Occipital lobe (tissue), 3 donors: ENCODE measurements at places on chromosomes 4 and X. TPM values are rescaled to one million over a fixed set of nuclear protein-coding genes. Genes with fewer than 3 reads are reported as not detected.
A peak's percentile ranks its signal among the peaks of the same experiment; 100 is the strongest.

DNA sequence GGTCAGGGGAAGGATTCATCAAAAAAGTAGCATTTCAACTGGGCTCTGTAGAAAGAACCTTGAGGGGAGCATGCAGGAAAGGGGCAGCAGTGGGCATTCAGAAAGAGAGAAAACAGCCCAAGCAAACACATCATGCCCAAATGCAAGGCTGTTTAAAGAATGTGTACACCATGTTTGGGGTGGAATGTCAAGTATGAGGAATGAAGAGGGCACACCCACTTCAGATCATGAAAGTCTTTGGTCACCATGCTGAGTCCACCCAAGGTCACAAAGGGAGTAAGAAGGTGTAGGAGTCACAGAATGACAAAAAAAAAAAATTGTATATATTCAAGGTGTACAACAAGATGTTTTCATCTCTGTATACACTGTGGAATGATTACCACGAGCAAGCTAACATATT lies 9.4 kb downstream of the S100G start:
- DNase-seq, result no peak

GRCh38 chr4:2698951-2699505 lies 57.1 kb downstream of the TNIP2 start:
- no peak for DNase-seq

PDCL2 gene
- not detected for total RNA-seq

DNA sequence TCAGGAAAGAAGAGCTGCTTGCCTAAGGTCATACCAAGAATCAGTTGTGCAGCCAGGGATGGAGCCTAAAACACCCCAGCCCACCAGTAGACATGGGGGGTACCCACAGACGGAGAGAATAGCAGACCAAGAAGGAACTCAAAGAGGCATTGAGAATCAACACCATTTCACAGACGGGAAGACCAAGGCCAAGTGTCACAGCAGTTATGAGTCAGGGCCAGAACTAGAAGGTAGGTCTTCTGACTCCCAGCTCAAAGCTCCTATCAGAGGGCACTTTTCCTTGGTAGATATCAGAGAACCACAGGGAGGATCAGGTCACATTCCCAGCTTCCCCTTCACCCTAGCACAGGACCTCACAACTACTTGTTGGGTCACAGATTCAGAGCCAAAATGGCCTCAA lies 14.5 kb downstream of the OTUD5 start:
- DNase-seq, result no peak

DNA sequence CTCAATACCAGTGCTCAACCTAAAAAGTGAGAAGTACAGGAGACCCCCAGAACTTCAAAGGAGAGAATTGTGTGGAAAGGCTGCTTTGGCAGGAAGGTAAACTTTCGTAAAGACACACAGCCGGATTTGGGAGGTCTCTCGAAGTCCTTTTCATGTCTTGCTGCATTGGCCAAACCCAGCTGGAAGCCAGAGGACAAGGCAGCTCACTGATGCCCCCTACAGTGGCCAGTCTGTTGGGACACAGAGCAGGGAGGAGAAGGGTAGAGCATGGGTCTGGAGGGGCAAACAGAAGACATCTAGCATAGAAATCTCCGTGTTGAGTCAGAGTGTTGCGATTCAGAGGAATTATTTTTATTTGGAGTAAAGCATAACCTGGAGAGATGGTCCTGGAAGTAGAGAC lies 198.9 kb downstream of the ANK2 start:
- DNase-seq, result no peak

DNA sequence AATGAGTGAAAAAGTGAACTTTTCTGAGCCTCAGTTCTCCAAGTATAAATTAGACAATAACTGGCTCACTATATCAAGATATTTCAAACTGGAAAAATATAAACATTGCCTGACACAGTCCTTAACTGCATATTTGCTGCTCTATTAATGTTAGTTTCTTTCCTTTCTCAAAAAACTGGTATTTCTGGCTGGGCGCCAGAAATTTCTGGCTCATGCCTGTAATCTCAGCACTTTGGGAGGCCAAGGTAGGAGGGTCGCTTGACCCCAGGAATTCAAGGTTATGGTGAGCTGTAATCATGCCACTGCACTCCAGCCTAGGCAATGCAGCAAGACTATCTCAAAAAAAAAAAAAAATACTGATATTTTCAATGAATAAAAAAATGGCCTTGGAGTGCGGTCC lies 227.0 kb downstream of the MAGEB17 start:
- DNase-seq, result no peak

SUPT20HL2 gene
- not detected for total RNA-seq

DNA sequence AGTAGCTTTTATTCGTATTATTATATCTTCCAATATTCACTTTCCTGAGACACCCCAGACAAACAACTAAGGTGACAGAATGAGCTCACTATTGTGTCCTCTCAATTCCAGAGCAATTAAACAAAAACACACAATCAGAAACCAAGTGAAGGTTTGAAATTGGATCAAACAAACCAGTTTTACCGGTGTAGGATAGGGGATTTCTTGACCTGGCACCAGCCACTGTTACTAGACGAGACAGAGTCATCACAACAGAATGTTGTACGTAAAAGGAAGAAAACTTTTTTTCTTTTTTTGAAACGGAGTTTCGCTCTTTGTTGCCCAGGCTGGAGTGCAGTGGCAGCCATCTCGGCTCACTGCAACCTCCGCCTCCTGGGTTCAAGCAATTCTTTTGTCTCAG lies 43.7 kb downstream of the LDOC1 start:
- no peak for DNase-seq

- no peak for DNase-seq
Observed at GRCh38 chrX:17719711-17720110, 17.6 kb upstream of the SCML1 start.

DNA sequence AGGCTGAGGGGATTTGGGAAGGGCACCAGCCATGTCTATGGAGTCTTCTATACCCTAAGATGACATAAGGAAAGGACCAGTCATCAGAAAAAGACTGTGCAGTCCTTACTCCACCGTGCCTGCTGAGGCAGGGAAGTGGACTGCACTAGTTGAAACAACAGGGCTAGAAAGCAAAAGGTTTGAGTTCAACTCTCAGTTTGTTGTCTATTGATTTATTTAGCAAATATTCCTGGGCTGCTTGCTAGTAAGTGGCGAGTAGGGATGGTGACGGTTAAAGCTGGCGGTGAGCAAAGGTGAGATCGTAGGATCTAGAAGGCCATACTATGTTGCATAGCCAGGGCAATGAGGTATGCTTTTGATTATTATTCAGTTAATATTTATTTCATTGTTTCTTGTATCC lies 110.1 kb downstream of the SMIM20 start:
- DNase-seq, result no peak

VCX gene
- not detected for total RNA-seq

DNA sequence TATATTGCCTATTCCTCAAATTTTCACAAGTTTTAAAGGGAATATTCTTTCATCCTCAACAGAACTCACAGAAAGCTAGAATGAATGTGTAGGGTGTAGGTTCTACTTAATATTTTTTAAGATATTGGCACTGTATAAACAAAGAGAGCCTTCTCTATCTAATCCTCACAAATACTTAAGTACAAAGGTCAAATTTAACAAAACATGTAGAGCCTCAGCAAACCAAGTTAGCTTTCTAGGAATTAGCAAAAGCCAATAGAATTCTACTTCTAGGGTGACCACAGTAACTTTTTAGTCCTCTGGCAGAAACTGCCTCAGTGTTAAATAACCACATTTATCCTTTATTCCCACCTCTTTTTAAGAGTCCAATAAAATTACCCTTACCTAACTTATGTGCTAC lies 19.3 kb downstream of the DHX15 start:
- DNase-seq, result no peak

PGRMC1 gene
- total RNA-seq, result 151 TPM

GRCh38 chr4:154490583-154491340 lies 837 bp downstream of the DCHS2 start:
- no peak for DNase-seq

GRCh38 chr4:92970996-92971395 lies 667.2 kb downstream of the GRID2 start:
- no peak for DNase-seq

DNA sequence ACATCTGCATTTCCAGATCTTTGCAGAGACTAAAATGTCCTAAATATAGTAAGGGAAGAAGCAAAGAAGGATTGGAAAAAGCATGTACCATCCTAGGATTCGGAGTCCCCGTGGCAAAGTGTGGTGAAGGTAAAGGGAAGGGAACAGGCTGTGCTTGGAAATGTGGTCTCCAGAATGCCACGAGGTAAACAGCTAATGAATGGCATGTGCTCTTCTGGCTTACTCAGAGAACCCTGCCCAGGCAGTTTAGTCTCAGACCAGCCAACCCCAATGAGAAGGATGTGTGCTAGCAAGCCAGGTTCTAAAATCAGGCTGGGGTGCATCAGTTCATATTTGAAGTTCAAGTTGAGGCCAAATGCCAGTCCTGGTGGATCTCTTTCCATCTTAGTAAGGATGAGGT lies 113.1 kb downstream of the RS1 start:
- no peak for DNase-seq

DNA sequence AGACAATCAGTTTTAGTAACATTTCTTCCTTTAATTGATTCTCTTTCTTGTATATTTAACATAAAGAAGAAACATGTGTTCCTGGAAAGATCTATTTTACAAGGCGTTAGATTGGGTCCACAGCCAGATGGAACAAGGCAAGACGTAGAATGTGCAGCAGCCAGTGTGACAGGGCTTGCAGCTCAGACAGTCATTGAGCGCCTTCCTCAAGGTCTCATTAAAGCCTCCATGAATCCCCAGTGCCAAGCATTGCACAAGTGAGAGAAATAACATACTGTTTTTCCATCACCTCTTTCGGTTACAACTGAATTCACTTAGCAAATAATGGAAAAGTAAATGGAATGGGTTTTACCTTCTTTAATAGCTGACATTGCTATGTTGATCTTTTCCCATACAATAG lies 292.5 kb downstream of the USP46 start:
- DNase-seq, result no peak

- no peak for DNase-seq
Observed at GRCh38 chr4:9994246-9994847, 26.9 kb downstream of the SLC2A9 start.

- no peak for DNase-seq
Observed at GRCh38 chr4:508675-509638, 9.9 kb downstream of the PIGG start.

AKAP4 gene
- not detected for total RNA-seq

GRCh38 chr4:79613269-79613935 lies 205.4 kb upstream of the GK2 start:
- DNase-seq, result no peak

DNA sequence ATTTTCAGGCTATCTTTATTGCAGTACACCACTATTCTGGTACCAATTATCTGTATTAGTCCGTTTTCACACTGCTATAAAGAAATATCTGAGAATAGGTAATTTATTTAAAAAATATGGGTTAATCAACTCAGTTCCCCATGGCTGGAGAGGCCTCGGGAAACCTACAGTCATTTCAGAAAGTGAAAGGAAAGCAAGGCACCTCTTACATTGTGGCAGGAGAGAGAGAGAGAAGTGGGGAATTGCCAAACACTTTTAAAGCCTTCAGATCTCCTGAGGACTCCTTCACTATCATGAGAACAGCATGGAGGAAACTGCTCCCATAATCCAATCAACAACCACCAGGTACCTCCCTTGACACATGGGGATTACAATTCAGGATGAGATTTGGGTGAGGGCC lies 54.7 kb downstream of the AMER1 start:
- DNase-seq, result no peak

DNA sequence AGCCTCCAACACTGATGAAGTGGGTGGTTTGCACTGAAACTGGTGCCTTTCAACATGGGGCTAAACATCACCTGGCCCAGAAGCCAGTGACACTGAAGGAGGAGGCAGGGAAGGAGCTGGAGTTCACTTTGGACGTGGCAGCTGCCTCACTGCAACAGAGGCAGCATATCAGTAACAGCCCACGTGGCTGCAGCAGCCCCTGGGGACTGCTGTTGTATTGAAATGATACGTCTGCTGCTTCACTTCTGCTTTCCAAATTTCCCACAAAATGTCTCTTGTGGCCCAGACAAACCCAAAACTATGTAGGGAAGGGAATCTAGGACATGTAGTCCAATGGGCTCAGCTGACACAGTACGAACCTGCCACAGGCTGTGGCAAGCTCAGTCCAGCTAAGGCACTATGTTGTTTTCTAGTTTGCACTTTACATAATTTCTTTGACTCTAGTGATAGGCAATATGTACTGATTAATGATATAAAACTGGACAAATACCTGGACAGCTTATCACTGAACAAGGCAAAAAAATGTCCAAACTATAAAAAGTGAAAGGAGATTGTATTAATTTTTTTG lies 84.7 kb upstream of the RAPGEF2 start:
- no peak for DNase-seq

- no peak for DNase-seq
Observed at GRCh38 chr4:23818097-23818885, 71.6 kb downstream of the PPARGC1A start.

GRCh38 chr4:19348746-19349145 lies 903.0 kb upstream of the SLIT2 start:
- DNase-seq, result no peak

- peak; percentile 1 for DNase-seq
Observed at GRCh38 chrX:106707771-106708454, 18.6 kb upstream of the RNF128 start.

RPL10 gene
- 2,213 TPM for total RNA-seq

KCTD8 gene
- 1.2 TPM for total RNA-seq

SLC10A3 gene
- total RNA-seq, result 3.4 TPM

DNA sequence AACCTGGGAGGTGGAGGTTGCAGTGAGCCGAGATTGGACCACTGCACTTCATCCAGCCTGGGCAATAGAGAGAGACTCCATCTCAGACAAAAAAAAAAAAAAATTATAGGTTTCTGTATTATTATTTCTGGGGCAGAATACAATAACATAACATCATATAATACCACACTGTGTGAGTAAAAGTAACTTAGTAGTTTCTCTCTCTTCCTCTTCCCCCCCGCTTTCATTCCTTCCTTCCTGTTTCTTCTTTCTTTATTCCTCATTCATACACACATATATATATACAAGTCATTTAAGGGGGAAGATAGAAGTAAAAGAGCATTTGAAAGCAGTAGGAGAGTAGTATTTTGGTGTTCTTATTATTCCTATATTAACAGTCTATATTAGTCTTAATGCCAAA lies 55.9 kb upstream of the FHDC1 start:
- no peak for DNase-seq

DNA sequence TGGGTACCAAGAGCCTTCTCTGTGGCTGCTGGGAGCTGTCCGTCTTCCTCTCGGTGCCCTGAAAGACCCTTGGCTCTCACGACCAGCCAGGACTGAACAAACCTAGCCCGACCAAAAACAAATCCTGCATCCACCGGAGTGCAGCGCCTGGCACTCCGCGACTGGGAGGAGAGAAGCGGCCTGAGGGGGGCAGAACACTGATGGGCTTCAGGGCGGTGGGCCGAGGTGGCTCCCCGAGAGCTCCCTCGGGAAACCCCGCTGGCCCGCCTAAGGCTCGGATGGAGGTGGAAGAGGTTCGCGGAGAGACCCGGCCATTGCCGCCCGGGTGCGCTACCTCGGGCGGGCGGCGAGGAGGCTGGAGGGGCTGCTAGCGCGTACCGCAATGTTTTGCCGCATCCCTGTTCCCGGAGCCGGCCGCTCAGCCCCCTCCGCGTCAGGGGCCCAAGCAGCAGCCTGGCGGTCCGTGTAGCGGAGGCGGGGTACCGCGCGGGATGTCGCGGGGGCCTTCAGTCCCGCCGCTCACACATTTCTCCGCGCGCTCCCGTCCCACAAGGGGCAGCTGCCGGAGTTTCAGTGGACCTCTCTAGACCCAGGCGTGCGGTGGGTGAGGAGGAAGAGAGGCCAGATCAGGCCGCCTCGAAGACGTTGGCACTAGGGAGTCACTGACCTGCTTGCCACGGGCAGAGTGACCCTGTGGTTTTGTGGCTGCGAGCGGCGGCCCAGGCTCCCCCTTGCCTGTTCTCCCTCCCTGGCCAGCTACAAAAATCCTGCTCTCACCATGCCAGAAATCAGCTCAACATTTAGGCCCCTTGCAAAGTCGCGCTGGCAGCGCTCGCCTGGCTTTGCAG lies 2.2 kb downstream of the SLITRK4 start:
- no peak for DNase-seq
